Ascending aorta (tissue), 2 donors: ENCODE measurements at places on chromosomes 7 and 10. TPM values are rescaled to one million over a fixed set of nuclear protein-coding genes. Genes with fewer than 3 reads are reported as not detected.

GRCh38 chr10:132272231-132272971, 35.3 kb downstream of the STK32C start:
- H3K4me1 ChIP-seq, result no peaks in the 10 kb centered on the region
- H3K27me3 ChIP-seq, result no peaks in the 10 kb centered on the region
- no peaks in the 10 kb centered on the region for H3K36me3 ChIP-seq
- H3K4me3 ChIP-seq, result no peak overlapping the region
- H3K27ac ChIP-seq, result no peak overlapping the region

DNA sequence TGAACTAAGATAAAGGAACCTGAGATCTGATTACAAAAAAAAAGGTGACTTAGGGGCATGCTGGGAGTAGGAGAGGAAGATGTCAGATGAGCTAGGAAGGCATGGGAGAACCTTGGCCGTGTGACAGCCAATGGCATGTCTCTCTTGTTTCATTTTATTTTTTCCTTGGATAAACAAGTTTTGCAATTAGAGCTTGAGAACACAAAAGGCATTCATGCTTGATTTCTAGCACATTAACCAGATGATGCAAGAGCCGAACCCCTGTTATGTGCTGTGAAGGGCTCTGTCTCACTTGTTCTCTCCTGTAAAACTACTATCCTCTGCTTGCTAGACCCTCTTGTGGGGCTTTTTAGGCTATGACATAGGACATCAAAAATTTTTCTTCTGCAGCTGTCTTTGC, 134.3 kb upstream of the ASAH2 start:
- no peaks in the 10 kb centered on the region for H3K36me3 ChIP-seq
- no peak overlapping the region for H3K4me3 ChIP-seq
- H3K4me1 ChIP-seq, result no peaks in the 10 kb centered on the region
- DNase-seq, result no peak
- H3K27me3 ChIP-seq, result no peaks in the 10 kb centered on the region

DNA sequence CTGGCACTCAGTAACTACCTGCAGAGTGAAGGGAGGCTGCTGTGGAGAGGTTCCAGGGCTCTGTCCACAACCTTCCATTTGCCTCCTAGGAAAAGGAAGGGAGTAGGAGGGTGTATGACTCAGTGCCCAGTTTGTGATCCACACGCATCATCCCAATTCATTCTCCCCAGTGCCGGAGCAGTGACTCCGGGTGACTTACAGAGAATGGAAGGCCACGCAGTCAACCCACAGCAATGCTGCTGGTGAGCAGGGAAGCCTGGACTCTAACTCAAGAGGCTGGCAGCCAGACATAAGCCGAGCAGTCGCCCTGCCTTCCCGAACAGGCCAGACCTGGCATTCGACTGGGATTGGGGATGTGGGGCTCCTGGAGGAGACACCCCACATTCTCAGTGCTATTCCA, 139.9 kb downstream of the SH3PXD2A start:
- H3K36me3 ChIP-seq, result no peaks in the 10 kb centered on the region
- no peaks in the 10 kb centered on the region for H3K27me3 ChIP-seq
- H3K4me3 ChIP-seq, result no peak overlapping the region
- H3K4me1 ChIP-seq, result no peaks in the 10 kb centered on the region
- no peak for DNase-seq

DNA sequence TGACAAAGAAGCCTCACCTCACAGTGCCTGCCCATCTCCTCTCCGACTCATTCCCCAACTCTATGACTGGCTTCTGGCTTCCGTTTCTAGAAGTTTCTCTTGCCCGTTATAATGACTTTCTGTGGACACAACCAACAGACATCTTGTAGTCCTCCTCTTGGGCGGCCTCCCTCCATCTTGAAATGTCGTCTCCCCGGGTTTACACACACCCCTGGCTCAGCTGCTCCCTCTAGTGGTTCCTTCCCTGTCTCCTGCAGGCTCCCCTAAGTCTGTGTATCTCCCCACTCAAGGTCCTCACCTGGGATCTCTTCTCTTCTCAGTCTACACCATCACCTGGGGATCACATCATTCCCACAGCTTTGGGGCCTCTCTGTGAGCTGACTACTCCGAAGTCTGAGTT, 123.4 kb upstream of the NEBL start:
- no peaks in the 10 kb centered on the region for H3K4me1 ChIP-seq
- no peak for DNase-seq
- H3K36me3 ChIP-seq, result no peaks in the 10 kb centered on the region

DNA sequence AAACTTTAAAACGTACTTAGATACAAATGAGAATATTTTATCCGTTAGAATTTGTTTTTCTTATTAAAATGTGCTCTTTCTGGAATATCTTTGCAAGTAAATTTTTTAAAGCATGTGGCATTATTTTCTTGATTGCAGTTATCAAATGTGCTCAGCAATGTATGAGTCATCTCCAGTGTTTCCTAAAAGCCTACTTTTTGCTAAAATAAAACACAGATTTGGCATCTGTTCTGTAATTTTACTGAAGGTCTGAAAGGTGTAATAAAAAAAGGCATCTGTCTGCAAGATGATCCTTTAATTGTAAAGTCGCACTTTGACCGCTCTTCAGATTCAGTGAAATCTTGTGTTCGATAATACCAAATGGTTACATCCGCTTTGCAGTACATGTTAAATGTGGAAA, 3.4 kb downstream of the GNAT3 start:
- H3K4me1 ChIP-seq, result no peaks in the 10 kb centered on the region
- no peaks in the 10 kb centered on the region for H3K27me3 ChIP-seq
- no peak overlapping the region for H3K27ac ChIP-seq

DNA sequence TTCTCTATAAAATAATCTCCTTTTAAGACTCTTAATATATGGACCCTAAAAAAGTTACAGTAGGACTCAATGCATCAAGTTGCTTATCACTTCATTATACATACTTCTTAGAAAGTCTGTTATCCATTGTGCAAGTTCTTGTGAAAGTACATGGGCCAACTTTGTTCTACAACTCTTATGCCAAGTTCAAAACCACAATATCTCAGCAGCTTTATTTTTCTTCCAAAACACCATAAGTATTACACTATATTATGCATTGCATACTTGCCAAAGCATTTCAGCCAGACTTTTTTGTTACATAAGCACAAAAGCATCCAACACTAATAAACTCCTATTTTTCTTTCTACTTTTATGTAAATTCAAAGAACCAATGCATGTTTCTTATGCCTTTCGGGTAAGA, 94.4 kb downstream of the AHR start:
- H3K4me1 ChIP-seq, result no peaks in the 10 kb centered on the region
- H3K27ac ChIP-seq, result no peak overlapping the region
- H3K4me3 ChIP-seq, result no peak overlapping the region
- DNase-seq, result no peak
- no peaks in the 10 kb centered on the region for H3K36me3 ChIP-seq

GRCh38 chr7:151113344-151114150, 27.3 kb downstream of the AGAP3 start:
- peaks cover 2% of the 10 kb centered on the region for H3K4me1 ChIP-seq
- DNase-seq, result no peak
- H3K4me3 ChIP-seq, result no peak overlapping the region
- H3K27ac ChIP-seq, result no peak overlapping the region
- H3K36me3 ChIP-seq, result peaks cover 16% of the 10 kb centered on the region
- no peaks in the 10 kb centered on the region for H3K27me3 ChIP-seq

DNA sequence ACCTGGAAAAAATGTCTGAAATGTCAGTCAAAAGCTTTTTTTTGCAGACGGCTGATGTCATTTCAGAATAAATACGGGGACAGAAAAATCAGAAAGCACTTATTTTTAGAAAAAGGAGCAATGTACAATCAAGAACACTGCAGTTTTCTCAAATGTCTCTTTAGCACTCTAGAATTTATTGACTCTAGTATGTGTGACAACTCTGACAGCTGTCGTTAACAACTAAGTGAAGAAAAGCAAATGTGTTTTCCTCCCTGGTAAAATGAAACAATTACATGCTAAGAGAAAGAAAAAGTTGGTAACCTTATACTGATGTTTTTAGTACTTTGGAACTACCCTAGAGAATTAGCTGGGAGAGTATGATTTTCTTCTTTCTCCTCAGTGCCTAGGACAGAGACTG, 497.4 kb downstream of the GRM8 start:
- no peaks in the 10 kb centered on the region for H3K4me1 ChIP-seq
- H3K27ac ChIP-seq, result no peak overlapping the region
- H3K4me3 ChIP-seq, result no peak overlapping the region
- H3K27me3 ChIP-seq, result no peaks in the 10 kb centered on the region

- no peaks in the 10 kb centered on the region for H3K4me1 ChIP-seq
- no peak overlapping the region for H3K4me3 ChIP-seq
- no peak overlapping the region for H3K27ac ChIP-seq
- no peaks in the 10 kb centered on the region for H3K36me3 ChIP-seq
- H3K27me3 ChIP-seq, result no peaks in the 10 kb centered on the region
- DNase-seq, result no peak
These were observed 43.4 kb upstream of the PLEKHA1 start for GRCh38 chr10:122331100-122331499.

DNA sequence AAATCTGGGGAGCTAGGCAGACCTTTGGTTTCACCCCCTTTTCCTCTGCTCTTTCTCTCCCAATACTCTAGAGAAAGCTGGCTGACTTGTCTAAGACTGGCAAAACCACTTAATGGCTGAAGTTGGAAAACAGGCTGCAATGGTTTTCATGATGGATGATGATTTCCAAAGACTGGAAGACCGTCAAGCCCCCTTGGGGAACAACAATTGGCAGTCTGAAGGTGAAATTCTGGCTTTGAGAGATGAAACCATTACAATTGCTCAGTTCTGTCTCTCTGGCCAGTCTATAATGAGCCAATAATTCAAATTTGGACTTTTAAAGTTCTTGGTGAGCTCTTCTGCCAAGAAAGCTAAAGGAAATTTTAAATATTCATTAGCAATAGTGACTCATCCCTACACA, 680.5 kb downstream of the PARD3 start:
- H3K4me1 ChIP-seq, result no peaks in the 10 kb centered on the region
- no peak overlapping the region for H3K27ac ChIP-seq
- no peaks in the 10 kb centered on the region for H3K27me3 ChIP-seq
- no peaks in the 10 kb centered on the region for H3K36me3 ChIP-seq

GRCh38 chr7:44962483-44963251, 16.1 kb downstream of the MYO1G start:
- peak overlapping the region; percentile 50 for H3K4me3 ChIP-seq
- peaks cover 3% of the 10 kb centered on the region for H3K4me1 ChIP-seq
- H3K36me3 ChIP-seq, result no peaks in the 10 kb centered on the region
- H3K27ac ChIP-seq, result no peak overlapping the region

GRCh38 chr10:88127269-88127668, 263.8 kb downstream of the PTEN start:
- no peaks in the 10 kb centered on the region for H3K36me3 ChIP-seq
- DNase-seq, result no peak
- peaks cover 6% of the 10 kb centered on the region for H3K4me1 ChIP-seq
- H3K27me3 ChIP-seq, result no peaks in the 10 kb centered on the region
- H3K4me3 ChIP-seq, result no peak overlapping the region

DNA sequence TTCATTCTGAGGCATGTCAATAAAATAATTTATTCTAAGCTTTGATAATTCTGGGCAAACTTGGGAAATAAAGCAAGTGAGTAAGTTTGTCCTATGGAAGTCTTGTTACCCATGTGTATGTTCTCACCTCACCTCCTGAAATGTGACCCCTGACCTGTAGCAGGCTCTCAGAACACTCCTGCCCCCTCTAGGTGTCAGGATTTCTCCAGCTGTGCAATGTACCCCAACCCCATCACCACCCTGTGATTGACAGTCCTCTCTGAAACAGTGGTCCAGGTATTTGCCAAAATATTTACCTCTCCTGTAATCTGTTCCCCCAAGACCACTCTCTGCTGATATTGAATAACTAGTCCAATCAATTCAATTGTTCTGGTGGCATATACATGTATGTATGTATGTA, 122.6 kb upstream of the PTER start:
- DNase-seq, result no peak
- H3K27ac ChIP-seq, result no peak overlapping the region
- no peaks in the 10 kb centered on the region for H3K27me3 ChIP-seq
- H3K4me1 ChIP-seq, result no peaks in the 10 kb centered on the region

DNA sequence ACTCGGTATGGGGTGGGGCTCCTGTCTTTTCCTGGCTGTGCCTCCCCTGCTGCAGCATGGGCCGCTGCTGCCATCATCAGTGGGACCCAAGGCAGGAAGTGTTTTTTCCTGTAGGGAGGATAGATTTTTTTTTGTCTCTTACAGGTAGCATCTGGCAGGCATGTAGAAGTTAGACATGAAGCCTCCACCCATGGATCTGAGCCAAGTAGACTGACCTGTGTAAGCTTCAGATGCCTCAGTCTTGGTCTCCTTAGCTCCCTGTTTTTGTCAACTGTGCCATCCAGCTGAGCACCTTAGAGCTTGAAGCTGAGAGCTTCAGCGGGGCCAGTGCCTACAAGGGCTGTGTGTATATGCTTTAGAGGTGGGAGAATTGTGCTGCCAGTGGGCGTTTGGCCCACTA, 93.5 kb downstream of the AUTS2 start:
- no peaks in the 10 kb centered on the region for H3K36me3 ChIP-seq
- no peak overlapping the region for H3K27ac ChIP-seq
- DNase-seq, result no peak
- H3K27me3 ChIP-seq, result no peaks in the 10 kb centered on the region
- no peaks in the 10 kb centered on the region for H3K4me1 ChIP-seq

DNA sequence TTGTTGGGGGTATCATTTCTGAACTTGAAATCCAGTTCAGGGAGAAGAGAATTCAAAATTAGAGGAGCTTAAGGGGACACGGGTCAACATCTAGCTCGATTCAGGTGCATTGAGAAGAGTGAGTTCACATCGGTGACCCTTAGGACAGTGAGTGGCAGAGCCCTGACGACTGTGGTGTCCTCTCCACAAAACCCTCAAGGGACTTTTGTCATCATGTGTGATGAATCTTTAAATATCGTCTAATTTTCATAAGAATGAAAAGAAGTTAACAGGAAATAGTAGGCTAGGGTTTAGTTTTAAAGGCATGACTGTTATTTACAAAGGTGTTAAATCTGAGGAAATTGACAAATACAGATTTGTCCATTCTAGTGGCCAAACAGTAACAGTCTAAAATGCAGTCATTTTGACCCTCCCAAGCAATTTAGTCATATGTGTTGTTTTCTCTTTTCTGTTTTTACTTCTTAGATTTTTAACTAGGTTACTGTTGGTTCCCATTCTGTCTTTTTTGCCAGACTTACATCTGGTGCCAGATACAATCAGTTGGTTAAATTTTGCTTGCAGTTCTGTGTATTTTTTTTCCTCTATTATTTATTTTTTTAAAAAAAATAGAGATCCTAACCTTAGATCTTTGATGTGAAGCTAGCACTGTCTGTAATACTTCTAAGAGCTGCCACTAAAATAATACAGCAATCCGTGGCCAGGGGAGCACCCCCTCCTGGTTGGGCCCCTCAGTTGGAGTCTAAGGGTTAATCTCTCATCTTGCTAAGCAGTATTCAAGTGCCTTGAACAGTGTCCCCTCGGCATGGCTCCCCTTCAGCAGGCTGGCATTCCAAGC, 34.9 kb upstream of the SH2B2 start:
- no peaks in the 10 kb centered on the region for H3K4me1 ChIP-seq
- no peak overlapping the region for H3K27ac ChIP-seq
- no peak for DNase-seq
- no peak overlapping the region for H3K4me3 ChIP-seq
- peaks cover 17% of the 10 kb centered on the region for H3K36me3 ChIP-seq

- H3K4me3 ChIP-seq, result no peak overlapping the region
- H3K4me1 ChIP-seq, result peaks cover 3% of the 10 kb centered on the region
- H3K36me3 ChIP-seq, result no peaks in the 10 kb centered on the region
- H3K27me3 ChIP-seq, result no peaks in the 10 kb centered on the region
- DNase-seq, result no peak
These were observed 24.6 kb downstream of the JAZF1 start for GRCh38 chr7:28155964-28156363.

Gene CYCS
- 11.5 TPM for total RNA-seq

Gene C10orf53
- not detected for total RNA-seq

Gene PTPRE
- total RNA-seq, result 14.5 TPM

Gene TSC22D4
- 68.2 TPM for total RNA-seq

Gene EEPD1
- total RNA-seq, result 14.0 TPM

Gene LSM8
- 7.9 TPM for total RNA-seq
